T47D (cell line): ENCODE measurements at places on chromosomes 4 and X.

DNA sequence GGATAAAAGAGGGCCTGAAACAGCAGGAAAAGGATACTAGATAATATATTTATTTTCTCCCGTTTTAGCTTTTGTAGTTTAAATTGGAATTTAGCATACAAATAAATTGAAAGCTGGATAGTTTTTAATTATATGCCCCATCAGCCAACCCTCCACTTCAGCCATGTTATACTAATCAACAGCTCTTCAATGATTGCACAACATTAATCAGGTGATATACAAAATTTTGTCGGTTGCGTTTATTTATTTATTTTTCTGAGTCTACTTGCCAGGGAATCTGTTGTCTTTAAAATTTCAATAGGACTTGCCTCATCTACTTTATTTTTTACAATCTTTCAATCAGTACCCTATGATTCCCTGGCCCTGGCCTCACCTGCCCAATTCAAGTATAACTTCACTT, 12.1 kb downstream of the DGKK start:
- no peak for DNase-seq

DNA sequence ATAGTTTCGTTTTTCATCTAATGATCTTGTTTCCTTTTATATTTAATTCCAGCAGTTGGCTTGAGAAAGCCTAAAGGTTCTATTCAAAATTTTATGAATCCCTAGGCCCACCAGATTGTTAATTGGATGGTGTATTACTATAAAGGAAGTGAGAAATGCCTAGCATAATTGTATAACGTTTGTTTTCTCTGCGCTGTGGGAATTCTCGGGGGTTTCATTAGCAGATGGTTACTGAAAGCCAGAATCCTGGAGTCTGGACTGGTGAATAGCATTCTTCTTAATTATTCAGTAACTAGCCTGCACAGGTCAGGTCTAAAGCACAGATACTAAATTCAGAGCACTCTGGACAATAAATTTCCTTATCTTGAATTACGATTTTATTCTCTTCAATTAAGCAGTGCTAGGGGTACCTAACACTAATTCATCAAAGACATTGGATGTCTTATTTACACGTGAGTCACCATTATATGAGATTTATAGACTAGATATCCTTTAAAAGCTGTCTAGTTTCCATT, 459.4 kb downstream of the DTHD1 start:
- DNase-seq, result no peak

DNA sequence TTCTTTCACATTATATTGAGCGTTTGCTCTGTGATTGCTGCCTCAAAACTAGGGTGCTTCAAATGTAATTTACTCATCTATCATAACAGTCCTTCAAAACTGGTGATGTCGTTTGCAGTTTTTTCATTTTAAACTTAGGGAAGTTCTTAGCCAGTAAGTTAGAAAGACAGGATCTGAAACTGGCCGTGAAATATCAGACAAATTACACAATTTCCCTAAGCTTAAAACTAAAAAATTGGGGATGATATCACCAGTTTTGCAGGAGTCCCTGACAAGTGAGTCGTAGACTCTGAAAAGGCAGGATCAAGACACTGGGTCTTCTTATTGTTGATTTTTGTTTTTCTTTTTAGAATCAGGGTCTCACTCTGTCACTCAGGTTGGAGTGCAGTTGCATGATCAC, 44.8 kb downstream of the MOB1B start:
- DNase-seq, result no peak

GRCh38 chr4:20666012-20666860, 34.0 kb upstream of the PACRGL start:
- no peak for DNase-seq

- DNase-seq, result no peak
Measured at GRCh38 chr4:72954811-72955210, 114.7 kb downstream of the COX18 start.

DNA sequence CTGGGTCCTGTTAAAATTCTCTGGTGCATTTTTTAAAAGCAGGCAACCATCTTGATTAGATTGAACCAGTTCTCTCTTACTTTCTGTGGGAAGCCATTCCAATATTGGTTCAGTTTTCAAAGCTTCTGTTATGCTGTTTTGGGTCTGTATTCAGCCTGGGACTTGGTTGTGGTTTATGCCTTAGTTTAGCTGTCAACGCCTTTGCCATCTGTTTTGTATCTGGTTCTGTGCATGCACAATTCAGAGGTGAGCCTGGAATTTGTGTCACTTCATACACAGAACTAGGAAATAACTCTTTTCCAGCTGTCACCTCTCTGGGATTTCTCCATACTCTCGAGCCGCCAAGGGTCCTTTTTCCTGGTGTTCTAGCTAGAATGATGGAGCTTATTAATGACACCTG, 46.2 kb downstream of the STAP1 start:
- no peak for DNase-seq

GRCh38 chr4:145178740-145179280, 1.6 kb downstream of the OTUD4 start:
- no peak for DNase-seq

DNA sequence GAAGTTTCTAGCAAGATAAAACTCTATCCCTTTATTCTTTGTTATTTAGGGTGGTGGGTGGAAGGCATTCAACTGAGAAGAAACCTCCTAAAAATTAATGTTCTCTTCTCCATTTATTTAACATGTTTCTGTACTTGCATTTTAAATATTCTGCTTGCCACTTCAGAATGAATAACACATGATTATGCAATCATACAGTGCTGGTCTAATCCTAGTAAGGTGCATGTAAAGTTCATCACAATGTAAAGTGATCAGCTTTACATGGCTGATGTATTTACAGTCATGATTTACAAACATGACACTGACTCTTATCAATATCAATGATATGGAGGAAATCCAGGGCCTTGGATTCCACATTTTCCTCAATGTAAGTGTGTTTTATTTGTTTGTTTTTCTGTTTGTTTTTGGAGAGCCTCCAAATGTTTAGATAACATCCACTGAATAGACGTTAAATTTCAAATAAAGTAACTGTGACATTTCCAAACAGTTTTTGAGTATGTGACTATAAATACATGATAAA, 342.1 kb upstream of the CTSO start:
- no peak for DNase-seq

- no peak for DNase-seq
Measured at GRCh38 chr4:79574741-79575451, 166.9 kb upstream of the GK2 start.

GRCh38 chr4:119939071-119939995, 127.3 kb downstream of the MAD2L1 start:
- DNase-seq, result no peak

DNA sequence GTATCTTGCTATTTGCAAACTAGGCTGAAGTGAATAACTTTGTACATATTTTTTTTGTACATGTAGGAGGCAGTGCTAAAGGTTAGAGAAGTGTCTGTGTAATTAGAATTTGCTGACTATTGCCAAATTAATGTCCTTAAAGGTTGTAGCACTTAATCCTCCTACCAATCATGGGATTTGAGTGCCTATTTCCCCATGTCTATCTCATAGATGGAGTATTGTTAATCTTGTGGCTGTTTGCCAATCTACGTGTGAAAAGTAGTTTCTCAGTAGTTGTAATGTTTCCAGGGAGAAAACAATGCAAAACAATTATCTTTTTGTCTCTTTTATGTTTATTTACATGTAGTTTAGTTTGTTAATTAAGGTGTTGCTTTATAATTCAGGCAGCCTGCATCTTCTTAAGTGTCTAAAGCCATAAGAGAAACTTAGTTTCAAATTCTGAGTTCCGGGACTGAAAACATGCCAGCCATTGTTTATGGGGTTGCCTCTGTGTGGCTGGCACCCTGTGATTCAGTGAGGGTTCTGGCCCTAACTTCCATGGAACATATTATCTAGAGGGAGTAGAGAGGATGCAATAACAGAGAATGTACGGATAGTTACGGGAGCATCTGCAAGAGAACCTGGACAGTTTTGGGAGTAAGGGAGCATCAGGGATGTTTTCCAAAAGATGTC, 142.4 kb downstream of the KLHL8 start:
- DNase-seq, result no peak

DNA sequence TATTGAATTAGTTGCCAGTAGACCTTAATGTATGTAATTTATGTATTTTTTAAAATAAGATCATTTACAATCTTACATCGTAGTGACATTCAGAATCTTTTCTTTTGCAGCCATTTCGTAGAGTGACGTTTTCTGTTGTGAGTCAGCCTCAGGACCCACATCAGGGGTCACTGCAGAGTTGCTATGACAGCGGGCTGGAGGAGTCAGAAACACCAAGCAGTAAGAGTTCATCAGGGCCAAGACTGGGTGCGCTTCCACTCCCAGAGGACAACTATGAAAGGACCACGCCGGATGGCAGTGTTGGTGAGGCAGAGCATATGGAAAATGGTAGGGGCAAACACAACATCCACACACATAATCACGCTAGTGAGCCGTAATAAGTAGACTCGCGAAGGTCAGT, 199.9 kb downstream of the PCDH7 start:
- no peak for DNase-seq

GRCh38 chr4:105306158-105306781, 159.6 kb downstream of the TET2 start:
- no peak for DNase-seq

- DNase-seq, result no peak
Measured at GRCh38 chr4:114558446-114559020, 40.1 kb upstream of the UGT8 start.

DNA sequence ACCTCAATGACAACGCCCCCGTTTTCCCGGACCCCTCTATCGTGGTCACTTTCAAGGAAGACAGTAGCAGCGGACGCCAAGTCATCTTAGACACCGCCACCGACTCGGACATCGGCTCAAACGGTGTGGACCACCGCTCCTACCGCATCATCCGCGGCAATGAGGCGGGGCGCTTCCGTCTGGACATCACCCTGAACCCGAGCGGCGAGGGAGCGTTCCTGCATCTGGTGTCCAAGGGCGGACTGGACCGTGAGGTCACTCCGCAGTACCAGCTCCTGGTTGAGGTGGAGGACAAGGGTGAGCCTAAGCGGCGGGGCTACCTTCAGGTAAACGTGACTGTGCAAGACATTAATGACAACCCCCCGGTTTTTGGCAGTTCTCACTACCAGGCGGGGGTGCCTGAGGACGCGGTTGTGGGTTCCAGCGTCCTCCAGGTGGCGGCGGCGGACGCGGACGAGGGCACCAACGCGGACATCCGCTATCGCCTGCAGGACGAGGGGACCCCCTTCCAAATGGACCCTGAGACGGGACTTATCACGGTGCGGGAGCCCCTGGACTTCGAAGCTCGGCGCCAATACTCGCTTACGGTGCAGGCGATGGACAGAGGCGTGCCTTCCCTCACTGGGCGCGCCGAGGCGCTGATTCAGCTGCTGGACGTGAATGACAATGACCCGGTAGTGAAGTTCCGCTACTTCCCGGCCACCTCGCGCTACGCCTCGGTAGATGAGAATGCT, 2.2 kb downstream of the FAT4 start:
- DNase-seq, result no peak

- no peak for DNase-seq
Measured at GRCh38 chr4:74282926-74283325, 25.3 kb upstream of the EPGN start.

DNA sequence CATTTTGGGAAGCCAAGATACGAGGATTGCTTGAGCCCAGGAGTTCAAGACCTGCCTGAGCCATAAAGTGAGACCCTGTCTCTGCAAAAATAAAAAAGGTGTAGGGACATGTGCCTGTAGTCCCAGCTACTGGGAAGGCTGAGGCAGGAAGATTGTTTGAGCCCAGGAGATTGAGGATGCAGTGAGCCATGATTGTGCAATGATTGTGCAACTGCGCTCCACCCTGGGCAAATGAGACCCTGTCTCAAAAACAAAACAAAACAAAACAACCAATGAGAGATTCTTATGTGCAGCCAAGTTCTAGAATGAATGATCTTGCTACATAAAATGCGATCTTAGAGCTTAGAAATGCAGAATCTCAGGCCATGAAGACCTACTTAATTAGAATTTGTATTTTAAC, 22.5 kb downstream of the SLC9B2 start:
- DNase-seq, result no peak

DNA sequence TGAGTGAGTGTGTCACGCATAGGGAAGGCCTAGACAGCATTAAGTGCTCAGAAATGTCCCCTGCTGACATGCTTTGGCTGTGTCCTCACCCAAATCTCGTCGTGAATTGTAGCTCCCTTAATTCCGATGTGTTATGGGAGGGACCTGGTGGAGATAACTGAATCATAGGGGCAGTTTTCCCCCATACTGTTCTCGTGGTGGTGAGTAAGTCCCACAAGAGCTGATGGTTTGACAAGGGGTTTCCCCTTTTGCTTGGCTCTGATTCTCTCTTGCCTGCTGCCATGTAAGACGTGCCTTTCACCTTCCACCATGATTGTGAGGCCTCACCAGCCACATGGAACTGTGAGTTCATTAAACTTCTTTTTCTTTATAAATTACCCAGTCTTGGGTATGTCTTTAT, 78.0 kb downstream of the NSUN7 start:
- DNase-seq, result no peak

- no peak for DNase-seq
Measured at GRCh38 chr4:15479913-15480185, 10.2 kb downstream of the CC2D2A start.

DNA sequence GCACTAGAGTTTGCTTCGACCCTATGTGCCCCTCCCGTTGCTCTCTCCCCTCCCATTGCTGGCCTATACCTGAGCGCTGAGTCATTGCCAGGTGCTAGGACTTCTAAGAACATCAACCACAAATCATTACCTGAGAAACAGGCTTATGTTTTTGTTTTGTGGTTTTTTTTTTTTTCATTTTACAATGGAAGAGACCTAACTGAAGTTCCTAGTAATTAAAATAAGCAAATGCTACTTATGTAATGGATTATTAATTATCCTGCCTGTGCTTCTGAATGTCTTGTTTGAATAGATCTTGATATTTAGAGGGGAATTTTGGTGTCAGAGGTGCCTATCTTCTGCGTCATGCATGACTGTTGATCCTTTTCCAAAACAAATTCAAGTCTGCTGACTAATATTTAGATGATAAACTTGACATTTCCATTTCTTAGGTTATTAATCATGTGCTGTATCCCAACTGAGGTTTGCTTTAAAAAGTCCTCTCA, 275.4 kb upstream of the CPEB2 start:
- no peak for DNase-seq

DNA sequence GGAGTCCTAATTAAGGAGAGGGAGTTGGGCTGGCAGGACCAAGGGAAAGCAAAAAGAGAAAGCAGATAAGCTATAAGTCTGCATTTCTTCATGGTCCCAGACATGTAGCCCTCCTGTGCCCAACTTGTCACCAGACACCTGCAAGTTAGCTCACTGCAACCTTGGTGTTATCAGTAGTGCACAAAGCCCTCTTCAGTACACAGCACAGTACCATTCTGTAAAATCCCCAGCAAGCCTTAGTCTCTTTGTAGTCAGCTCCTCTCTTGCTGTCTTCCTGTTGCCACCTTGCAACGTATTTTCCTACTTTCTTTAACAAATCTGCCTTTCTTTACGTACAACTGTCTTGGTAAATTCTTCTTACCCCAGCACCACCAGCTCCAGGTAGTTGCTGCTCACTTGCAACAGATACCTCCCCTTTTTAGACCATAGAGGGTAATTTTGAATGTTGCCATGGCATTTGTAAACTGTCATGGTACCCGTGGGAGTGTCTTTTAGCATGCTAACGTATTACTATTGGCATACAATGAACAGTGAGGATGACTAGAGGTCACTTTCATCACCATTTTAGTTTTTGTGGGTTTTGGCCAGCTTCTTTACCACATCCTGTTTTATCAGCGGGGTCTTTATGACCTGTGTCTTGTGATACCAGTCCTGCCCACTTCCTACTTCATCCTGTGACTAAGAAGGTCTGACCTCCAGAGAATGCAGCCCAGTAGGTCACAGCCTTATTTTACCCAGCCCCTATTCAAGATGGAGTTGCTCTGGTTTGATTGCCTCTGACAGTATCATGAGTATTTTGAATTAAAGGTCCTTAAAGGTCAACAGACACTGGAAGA, 28.3 kb upstream of the AP1S2 start:
- DNase-seq, result no peak
